Renal cortical epithelial cell (primary cell): ENCODE measurements at places on chromosomes 2 and 18.

GRCh38 chr2:83565181-83565580, 893.9 kb downstream of the SUCLG1 start:
- DNase-seq: no peak

- peak; percentile 21 for DNase-seq
Observed at GRCh38 chr2:54815148-54815539, 91.7 kb downstream of the EML6 start.

GRCh38 chr2:84701880-84702279, 179.0 kb downstream of the TRABD2A start:
- DNase-seq: peak; percentile 52

- peak; percentile 14 for DNase-seq
Observed at GRCh38 chr18:22169889-22170420, 566 bp downstream of the GATA6 start.

DNA sequence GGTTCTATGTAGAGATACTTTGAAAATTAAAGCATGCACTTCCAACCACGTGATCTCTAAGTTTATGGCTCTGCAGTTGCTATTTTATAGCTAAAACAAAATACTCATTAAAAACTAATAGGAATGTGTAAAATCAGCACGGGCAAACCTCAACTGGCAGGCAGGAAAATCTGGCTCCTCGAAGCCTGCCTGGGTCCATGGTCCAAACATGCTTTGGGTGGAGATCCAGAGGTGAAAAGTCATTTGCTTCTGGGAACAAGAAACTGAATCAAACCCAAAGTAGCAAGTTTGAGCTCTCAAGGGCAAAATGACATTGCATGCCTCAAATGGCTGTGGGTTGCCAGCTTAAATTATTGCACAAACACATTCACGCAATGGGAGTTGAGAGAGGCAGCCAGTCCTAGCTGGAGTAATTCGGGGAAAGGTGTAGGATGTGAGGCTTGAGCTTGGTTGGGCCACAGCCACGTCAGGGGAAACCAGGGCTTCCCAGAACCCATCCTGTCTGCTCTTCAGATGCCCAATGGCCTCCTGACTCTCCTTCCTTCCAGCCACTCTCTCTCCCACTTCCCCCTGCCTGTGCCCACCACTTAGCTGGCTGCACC, 75.2 kb upstream of the LCLAT1 start:
- DNase-seq: peak; percentile 69

DNA sequence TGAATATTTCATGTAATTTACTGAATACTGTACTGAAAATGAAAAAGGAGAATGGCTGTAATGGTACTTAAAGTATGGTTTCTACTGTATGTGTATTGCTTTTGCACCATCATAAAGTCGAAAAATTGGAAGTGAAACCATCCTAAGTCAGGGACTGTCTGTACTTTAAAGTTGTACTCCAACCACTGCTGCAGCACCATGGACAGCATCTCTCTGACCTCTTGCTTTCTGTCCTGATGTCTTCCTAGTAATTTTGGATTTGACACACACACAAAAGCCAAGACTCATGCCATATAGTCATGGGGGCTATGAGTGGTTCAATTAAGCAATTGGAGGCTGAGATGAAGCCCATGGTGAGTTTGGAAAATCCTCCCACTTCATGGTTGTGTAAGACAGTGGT, 256.3 kb upstream of the PKDCC start:
- DNase-seq: peak; percentile 46
